ENCODE measurements at places on chromosomes 5 and 9.

GRCh38 chr9:121510766-121511550 is 11.3 kb upstream of the GGTA1 start:
- no peak for DNase-seq

DNA sequence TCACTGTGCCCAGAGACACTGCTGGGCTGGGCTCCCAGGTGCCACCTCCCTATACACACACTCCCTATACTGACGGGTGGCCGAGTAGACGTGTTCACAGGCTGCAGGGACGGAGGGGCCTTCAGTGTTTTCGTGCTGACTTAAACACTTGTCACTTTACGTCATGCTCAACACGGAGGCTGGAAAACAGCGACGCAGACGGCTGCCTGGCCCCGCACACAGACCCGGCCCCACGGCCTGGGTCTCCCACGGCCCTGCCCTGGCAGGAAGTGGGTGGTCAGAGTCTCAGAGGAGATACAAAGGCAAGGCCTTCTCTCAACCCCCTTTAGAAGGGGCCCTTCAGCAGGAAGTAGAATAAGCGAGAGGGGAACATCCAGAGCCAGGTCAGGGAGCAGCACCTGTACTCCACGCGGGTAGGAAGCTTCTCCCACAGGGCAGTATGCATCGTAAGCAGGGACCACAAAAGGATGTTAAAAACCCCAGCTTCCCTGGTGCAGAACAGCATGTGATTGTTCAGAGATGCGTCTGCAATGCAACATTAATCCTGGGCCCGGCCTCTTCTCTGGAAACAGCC is 11.9 kb upstream of the TBC1D9B start:
- no peak for DNase-seq

DNA sequence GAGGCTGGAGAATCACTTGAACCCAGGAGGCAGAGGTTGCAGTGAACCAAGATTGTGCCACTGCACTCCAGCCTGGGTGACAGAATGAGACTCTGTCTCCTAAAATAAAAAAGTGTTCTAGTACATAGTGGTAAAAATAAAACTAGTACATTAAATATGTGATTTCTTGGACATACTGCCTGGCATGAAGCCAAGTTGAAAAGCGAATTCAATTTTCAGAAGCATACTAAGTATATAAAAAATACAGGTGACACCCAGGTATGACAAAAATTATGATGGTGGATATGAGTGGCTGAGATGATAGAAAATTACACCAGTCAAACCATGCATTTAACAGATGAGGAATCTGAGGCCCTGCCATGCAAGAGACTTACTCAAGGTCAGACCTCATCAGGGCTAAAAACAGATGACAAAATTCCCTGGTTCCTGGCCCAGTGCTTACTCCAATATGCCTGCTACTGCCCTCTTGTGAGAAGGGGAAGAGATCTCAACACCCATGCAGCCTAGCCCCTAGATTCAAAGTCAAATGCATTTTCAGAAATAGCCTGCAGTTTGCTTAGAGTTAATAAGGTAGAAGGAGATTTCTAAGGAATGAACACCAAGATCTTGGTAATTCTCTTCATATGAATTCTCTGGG is 46.6 kb upstream of the GNPDA1 start:
- DNase-seq: peak; percentile 62

DNA sequence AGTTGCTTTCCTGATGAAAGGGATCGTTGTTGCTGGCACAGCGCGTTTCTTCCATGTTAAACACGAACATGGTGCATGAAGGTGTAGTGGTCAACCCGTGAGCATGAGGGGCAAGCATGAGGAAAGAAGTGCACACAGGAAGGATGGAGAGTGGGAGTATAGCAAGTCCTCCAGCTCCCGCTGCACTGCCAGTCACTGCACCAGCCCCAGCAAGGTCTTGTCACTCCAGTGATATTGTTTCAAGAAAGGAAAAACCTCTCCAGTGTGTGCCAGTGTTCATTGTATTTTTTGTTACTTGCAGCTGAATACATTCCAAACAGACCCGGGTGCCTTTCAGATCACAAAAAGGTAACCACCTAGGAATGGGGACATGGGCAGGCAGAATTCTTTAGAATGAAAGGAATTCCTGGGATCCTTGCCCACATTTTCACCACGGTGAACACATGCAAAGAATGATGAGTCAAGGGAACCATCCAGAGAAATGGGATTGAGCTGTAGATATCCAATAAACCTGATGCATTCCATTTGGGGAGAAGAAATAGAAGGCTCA is 186.3 kb downstream of the AOPEP start:
- DNase-seq: peak; percentile 83

DNA sequence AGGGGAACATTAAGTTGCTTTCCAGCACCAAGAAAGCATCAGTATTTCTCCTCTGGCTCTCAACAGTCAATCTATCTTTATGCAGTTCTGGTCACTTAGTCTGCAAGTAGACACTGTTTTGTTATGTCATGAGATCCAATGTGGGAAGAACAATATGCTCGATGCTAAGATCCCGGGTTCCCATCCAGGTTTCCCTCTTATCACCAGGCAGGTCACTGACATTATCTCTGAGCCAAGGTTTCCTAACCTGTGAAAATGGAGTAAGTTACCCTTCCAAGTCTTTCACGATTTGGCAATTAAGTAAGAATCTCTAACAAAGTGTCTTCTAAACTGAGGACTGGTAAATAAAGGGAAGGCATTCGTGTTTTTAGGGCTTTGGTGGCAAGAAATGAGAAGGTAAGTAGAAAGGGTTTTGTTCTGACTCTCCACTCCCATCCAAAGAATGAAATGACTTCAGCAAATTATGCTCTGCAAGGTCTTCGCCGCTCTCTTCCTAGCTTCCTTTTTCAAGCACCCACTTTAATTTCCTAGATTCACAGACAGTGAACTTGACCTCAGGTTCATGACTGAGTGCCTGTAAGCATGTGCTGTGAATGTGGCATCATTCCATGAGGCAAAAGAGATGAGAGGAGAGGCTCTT is 86.4 kb downstream of the DCP2 start:
- DNase-seq: no peak

- no peak for DNase-seq
Observed at GRCh38 chr9:14311956-14312685, 1.8 kb downstream of the NFIB start.

- no peak for DNase-seq
Observed at GRCh38 chr5:178201927-178202235, 2.5 kb upstream of the HNRNPAB start.

DNA sequence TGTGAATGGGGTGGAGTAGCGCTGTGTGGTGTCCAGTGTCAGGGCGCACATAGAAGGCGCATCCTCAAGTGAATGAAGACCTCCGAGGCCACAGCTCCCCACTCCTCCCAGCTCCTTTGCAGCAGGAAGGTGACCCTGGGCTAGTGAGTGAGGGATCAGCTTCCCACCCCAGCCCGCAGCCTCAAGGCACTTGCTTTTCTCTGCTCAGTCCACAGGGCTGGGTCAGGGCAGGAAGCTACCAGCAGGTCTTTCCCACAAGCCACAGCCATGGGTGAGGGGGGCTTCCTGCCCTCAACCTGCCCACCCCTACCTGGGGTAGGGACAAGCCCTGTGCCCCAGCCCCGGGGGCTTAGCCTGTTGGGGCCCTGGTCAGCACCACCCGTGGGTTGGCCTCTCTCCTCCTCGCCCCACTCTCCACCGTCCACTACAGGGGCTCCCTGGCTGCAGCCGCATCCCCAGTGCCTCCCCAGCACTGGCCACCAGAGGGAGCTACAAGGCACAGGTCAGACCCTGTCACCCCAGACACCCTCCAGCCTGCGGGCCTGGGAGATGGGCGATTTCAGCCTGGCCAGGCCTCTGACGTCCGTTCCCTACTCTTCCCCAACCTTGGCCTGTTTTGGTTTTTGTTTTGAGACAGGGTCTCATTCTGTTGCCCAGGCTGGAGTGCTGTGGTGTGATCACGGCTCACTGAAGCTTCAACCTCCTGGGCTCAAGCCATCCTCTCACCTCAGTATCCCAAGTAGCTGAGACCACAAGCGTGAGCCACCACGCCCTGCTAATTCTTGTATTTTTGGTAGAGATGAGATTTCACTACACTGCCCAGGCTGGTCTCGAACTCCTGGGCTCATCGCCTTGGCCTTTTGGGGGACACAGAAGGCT is 1.3 kb upstream of the ABCA2 start:
- DNase-seq: peak; percentile 76

- DNase-seq: no peak
Observed at GRCh38 chr5:160773646-160774410, 78.2 kb downstream of the ATP10B start.

Measured in myocyte (in vitro differentiated cells).